ENCODE measurements at places on chromosomes 11 and 22.

DNA sequence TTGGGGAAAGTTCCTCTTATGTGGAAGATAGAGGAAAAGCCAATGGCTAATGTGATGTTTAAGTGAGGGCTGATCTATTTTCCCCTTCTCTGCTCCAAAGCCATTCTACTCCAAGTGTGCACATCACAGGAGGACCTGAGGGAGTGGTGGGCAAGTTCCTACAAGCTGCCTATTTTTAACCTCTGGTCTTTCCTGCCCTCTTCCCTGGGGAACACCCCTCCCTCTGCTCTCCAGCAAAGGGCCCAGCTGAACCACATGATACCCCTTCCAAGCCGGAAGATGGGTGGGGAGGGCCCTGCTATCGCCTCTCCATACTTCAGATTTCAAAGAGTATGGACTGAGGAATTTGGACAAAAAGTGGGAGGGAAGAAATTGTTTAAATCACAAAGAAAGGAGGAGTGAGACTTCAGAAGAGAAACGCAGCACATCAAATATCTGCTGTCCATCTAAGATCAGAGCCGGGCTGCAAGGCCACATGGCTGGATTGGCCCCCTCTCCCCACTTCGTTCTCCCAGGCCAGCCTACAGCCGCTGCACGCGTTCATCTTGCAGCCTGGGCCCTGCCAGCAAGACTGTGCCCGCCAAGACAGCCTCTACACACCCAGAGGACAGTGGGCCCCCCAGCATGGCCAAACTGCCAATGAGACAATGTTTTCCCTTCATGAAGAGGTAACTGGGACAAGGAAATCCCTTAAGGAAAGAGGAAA lies 77.5 kb downstream of the MICAL3 start:
- DNase-seq, result no peak

DNA sequence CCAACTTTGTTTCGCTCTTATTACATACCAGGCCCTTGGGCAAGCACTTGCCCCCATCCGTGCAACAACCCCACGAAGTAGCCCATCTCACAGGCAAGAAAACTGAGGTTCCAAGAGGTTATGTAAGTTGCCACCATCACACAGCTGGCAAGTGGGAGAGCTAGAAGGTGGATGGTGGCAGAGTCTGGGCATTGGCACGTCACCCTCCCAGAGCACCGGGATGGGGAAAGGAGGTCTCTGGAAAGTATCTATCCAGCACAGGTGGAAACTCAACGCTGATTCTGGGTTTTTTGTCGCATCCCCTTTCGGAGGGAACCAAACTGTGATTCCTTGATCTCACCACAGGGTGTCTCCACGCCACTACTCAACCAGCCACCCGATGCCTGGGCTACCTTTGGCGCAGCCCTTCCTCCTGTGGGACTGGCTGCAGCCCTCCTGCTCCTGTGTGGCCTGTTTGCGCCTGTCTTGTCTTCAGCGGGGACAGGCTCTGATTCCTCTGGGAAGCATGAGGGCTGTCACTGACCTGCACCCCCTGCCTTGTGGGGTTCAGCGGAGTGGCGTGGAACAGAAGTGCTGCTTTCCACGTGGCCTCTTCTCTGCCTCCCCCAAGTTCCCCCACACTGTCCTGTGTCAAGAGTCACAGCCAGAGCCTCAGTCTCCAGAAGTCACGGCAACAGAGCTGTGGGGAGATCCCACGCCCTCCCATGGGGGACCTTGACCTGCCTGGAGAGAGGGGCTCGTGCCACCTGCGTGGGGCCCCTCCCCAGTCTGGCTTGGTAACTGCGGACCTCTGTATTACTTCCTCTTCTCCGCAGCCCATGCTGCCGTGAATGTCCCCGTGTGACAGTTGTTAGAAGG lies 34.4 kb upstream of the TRIM29 start:
- DNase-seq, result peak; percentile 58

- no peak for DNase-seq
These were observed 56.7 kb upstream of the CLPB start for GRCh38 chr11:72491001-72491400.

GRCh38 chr11:75424396-75424795 lies 8.6 kb downstream of the KLHL35 start:
- DNase-seq, result no peak

DNA sequence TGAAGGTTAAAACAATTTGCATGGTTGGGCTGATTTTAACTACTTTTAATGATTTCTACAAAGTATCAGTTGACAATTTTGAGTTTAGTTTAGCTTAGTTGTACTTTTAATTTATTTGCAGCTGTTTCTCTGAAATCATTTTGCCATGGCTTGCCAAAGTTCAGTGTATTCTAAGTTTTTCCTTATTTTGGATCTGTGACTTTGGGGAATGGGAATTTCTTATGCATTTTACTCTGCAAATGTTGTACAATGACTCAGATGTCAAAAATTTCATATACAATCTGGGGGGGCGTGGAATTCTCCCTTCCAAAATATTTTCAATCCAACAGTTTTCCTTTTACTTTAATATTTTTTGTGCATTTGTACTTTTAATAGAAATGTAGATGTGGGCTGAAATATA lies 8.9 kb upstream of the DCHS1 start:
- DNase-seq, result no peak

GRCh38 chr11:46438211-46438610 lies 46.6 kb upstream of the CHRM4 start:
- DNase-seq, result no peak

DNA sequence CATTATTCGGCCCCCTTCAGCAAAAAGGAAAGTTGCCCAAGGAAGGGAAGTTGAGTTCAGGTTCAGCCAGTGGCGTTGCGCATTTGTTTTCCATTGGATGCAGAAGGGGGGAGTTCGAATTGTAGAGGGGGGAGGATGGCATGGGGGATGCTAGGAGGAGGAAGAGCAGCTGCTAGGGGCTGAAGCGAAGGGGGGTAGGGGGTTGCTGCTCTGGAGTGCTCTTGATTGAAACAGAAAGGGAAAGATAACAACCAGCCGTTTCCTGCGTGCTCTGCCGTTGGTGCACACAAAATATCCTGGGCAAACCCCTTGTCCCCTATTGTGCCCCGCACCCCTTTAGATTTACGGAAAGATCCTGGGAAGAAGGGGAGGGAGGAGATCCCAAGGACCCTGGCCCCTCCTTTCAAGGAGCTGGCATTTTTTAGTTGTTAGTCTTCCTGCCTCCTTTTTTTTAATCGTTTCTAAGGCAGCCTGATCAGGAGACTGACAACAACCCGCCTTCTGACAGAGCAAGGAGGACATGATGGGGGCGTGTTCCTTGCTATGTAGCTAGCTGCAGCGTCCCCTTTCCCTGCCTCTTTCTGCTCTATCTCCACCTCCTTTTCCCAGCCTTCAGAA lies 2.1 kb downstream of the KMT2A start:
- DNase-seq, result peak; percentile 68

- no peak for DNase-seq
These were observed at the start of gene OR6A2 for GRCh38 chr11:6799402-6799801. OR6A2 (minus strand) TSS chr11:6799689; CDS start chr11:6795708, 3,981 bp downstream.

DNA sequence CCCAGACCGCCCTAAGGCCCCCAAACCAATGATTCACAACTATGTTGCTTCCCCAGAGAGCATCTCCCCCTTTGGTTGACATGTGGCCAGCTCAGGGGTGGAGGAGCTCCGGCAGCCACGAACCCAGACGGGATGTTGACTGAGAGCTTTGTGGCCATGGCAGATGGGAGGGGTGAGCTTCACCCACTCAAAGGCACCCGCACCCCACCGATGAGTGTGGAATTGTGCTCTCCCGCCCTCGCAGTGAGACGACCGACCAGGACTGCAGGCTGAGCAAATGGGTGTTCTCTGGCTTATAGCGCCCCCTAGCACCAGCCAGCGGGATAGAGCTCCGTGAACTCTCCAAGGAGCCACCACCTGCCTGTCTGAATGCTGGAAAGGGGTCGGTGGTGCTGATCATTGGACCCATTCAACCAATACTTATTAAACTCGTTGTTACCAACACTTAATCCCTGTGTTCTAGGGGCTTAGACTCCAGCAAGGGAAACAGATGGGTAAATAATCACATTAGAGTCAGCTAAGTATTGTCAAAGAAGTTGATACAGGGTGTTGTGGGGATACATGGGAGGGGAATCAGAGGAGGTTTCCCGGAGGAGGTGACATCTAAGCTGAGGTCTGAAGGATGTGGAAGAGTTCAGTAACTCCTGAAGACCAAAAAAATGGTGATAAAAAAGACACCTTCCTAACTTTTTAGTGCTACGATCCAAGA lies 4.5 kb upstream of the TIMP3 start:
- peak; percentile 58 for DNase-seq

DNA sequence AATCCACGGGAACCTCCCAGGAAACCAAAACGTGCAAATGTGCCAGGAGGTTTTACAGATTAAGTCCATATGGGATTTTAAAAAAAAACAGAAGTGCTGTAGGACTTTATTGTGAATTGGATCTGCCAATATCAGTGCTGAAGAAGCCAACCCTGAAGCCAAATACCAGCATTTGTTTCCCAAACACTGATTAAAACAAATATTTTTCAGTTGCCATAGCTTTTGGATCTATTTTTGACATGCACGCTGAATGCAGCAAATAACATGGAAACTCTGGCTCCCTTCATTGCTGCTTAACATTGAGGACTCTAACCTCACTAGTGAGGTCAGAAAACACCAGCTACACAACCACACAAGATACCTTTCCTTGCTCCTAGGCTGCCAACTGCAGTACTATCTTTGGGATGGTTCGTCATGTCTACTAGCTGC lies 28.4 kb upstream of the SIK2 start:
- DNase-seq, result no peak

- DNase-seq, result no peak
These were observed 22.9 kb upstream of the TLCD5 start for GRCh38 chr11:120302001-120302805.

GRCh38 chr11:126624506-126624905 lies 269.0 kb downstream of the ST3GAL4 start:
- DNase-seq, result no peak

- DNase-seq, result no peak
These were observed 13.4 kb downstream of the RAB36 start for GRCh38 chr22:23158516-23159290.

- DNase-seq, result peak; percentile 70
These were observed 15.6 kb upstream of the INCENP start for GRCh38 chr11:62108017-62108750.

DNA sequence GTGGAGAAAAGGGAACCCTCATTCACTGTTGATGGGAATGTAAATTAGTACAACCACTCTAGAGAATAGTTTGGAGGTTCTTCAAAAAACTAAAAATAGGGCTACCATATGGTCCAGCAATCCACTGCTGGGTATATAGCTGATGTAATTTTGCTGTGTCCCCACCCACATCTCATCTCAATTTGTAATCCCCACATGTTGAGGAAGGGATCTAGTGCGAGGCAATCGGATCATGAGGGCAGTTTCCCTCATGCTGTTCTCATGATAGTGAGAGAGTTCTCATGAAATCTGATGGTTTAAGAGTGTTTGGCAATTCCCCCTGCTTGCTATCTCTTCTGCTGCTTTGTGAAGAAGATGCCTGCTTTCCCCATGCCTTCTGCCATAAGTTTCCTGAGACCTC lies 17.1 kb upstream of the OR52M1 start:
- DNase-seq, result no peak

DNA sequence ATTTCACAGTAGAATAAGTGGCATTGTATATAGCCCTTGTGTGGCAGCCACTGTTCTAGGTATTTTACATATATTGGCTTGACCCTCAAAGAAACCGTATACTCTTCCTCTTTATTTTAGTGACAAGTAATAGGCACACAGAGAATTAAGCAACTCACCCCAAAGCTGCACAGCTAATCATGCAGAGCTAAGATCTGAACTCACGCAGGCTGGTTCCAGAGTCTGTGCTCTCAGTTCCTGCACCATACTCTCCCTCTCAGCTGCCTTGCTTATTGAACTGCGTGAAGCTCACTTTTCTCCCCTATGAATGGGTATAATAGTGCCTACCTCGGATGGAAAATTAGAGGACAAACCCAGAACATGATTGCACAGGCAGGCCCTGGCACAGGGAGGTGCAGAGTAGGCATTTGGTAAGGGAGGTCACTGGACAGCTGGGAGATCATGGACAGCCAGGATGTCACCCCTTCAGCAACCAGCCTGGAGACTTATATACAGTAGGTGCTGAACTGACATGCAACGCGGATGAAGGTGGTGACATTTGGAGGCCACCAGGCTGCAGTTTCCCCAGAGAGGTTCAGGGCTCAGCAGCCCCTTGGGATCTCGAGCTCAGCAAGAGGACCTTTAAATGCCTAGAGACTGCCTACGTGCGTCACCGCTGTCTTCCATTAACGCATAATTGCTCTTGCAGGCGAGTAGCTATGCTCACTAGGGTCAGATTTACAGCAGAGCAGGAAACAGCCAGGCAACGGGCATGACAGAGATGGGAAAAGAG lies 78.4 kb upstream of the TP53I11 start:
- DNase-seq, result no peak

GRCh38 chr11:60872961-60873524 lies 5.7 kb downstream of the ZP1 start:
- DNase-seq, result no peak

DNA sequence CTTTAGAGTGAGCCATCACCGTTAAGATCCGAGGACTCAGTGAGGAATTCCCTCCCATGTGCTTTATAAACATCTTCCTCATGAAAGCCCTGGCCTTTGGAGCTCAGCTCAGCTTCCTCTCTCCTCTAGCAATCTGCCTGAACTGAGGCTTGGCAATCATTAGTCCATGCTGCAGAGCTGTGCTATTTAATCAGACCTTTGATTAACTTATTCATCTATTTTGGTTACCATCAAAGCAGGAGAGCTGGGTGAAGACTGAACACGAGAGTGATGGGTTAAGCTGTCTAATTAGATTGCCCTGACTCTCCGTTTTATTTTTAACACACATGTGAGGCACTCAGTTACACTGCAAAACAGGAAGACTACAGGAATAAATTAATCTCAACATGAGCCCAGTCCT lies 351.3 kb downstream of the LARGE1 start:
- no peak for DNase-seq

DNA sequence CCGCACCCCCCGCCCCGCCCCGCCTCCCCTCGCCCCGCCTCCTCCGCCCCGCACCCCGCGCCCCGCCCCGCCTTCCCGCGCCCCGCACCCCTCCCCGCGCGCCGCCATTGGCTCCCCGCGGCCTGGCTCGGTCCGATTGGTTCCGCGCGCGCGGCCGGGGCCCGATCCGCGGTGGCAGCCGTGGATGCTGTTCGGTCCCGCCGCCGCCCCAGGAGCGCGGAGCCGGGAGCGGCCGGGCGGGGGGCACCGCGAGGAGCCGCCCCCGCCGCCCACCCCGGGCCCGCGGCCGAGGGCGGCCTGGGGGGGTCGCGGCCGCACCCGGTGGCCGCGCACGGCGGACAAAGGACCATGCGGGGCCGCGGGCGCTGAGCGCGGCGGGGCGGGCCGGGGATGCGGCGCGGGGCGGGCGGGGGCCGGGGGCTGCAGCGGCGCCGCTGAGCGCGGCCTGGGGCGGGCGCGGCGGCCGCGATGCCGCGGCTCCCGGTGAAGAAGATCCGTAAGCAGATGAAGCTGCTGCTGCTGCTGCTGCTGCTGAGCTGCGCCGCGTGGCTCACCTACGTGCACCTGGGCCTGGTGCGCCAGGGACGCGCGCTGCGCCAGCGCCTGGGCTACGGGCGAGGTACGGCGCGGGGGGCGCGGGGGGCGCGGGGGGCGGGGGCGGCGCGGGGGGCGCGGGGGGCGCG lies at the start of gene B4GALNT4:
B4GALNT4 (plus strand) TSS at position 164 of the 683 bp plus-strand sequence; CDS start at position 469, 305 bp downstream.
- no peak for DNase-seq

- no peak for DNase-seq
These were observed 1165.1 kb downstream of the LRRC4C start for GRCh38 chr11:40294349-40294735.

- DNase-seq, result no peak
These were observed 341.0 kb downstream of the DYNC2H1 start for GRCh38 chr11:103450241-103450640.

All from activated CD4-positive, alpha-beta T cell treated with anti-CD3 and anti-CD28 coated beads, Interleukin-2, amount 50 U/mL, for 16 hours (primary cell).